ENCODE measurements at places on chromosomes 6 and 20.

DNA sequence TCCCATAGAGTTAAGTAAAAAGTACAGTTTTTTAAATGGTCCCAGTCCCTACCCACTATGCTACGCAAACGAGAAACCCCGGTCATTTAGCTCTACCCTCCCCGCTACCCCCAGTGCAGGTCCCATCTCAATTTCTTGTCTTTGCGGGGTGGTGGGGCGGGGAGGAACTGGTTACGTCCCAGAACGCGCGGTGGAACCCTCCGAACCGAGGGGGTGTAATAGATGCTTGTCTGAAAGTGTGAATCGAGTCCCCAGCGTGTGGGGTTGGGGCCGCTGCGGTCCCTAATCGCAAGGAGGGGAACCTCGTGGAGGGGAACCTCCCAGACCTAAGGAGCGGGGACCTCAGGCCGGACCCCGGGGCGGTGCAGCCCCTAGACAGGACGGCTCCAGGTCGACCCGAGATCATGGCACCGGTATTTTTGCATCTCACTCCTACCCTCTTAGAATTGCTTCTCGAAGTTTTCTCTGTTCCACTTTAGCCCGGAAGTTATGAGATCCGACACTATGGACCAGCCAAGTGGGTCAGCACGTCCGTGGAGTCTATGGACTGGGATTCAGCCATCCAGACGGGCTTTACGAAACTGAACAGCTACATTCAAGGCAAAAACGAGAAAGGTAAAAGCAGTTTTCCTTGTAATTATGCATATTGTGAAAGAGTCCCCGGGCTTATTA, 779 bp downstream of the HEBP2 start:
- DNase-seq: peak; percentile 34

DNA sequence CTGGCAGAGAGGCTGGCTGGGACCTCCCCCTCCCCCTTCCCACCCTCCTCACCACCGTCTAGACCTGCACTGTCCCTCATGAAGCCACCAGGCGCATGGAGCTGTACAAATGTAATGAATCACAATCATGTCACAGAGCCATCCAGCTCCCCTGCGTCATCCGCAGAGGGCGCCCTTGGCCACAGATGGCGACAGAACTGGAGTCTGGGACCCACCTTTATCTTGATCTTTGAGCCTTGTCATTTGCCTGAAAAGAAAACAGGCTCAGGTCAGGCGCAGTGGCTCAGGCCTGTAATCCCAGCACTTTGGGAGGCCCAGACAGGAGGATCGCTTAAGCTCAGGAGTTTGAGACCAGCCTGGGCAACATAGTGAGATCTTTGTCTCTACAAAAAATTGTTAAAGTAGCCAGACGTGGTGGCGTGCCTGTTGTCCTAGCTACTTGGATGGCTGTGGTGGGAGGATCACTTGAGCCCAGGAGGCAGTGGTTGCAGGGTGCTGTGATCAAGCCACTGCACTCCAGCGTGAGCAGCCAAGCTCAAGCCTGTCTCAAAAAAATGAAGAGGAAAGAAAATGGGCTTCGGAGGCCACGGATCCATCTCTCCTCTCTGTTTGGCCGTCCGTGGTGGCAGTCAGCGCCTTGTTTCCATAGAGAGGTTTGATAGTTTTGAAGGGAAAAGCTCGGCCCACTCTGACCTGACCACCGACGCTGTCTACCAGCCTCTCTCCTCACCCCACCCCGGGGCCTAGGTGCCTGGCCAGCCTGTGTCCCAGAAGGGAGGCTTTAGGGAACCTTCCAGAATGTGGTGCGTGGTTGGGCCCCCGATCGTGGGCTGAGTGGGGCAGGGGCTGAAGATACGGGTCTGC, 6.2 kb downstream of the COL9A3 start:
- DNase-seq: peak; percentile 22

- DNase-seq: peak; percentile 70
These were observed 119.9 kb upstream of the PRND start for GRCh38 chr20:4601630-4602296.

DNA sequence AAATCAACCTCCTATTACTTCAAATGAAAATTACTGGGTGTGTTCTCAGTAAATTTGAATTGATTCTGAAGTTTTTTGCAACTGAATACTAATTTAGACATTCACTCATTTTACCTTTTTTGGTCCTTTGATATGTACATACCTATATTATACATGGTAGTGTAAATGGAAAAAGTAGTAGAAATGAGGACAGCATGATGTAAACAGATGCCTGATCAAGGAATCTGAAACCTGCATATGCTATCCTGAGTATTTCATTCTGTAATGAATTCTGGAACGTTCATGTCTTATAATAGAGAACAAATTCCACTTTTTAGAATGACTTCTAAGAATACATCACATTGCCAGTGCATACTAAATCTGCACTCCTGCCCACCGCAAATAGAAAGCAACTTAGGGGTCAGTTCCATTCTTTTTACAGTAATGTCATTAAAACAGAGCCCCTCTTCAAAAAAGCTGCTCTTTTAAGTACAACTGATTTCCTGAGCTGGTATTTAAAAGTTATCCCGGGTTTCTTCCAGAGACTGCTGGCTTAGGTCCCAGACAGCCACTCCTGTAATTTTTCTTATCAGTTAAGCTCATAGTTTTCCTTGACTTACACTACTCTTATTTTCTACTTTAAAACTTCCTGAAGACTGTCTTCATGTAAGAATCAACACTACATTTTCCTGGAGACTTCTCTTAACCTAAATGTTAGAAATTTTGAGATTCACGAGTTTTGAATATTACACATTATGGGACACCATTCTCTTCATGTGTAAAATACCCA, 48.4 kb downstream of the MAP3K7 start:
- DNase-seq: no peak

GRCh38 chr6:87921034-87921433, 126.6 kb upstream of the SPACA1 start:
- DNase-seq: no peak

GRCh38 chr20:45044601-45045000, 56.3 kb downstream of the KCNS1 start:
- no peak for DNase-seq

DNA sequence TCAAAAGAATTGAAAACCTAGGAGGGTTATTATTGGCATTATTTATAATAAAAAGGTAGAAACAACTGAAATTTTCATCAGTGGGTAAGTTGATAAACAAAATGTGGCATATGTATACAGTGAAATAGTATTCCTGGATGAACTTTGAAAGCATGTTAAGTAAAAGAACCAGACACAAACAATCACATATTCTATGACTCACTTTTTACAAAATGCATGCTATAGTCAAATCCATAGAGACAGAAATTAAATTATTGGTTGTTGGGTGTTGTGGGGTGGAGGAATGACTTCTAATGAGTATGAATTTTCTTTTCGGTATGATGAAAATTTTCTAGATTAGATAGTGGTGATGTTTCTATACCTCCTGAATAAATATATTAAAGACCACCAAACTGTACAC, 94.6 kb downstream of the LRRC1 start:
- DNase-seq: no peak

GRCh38 chr6:157380458-157380778, 572 bp upstream of the ZDHHC14 start:
- no peak for DNase-seq

DNA sequence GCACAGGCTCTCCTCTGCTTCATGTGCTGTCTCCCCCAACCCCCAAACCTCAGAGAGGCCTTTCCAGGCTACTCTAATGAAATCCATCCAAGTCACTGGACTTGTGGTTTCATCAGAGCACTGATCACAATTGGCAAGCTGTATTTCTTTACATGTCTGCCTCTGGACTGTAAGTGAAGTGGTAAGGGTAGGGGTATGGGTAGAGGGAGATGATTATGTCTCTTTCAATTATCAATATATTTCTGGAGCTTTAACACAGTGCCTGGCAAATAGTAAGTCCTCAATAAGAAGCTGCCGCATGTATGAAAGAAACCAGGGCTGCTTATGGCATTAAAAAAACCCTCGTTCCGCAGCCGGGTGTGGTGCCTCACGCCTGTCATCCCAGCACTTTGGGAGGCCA, 5.4 kb downstream of the TRERF1 start:
- no peak for DNase-seq

DNA sequence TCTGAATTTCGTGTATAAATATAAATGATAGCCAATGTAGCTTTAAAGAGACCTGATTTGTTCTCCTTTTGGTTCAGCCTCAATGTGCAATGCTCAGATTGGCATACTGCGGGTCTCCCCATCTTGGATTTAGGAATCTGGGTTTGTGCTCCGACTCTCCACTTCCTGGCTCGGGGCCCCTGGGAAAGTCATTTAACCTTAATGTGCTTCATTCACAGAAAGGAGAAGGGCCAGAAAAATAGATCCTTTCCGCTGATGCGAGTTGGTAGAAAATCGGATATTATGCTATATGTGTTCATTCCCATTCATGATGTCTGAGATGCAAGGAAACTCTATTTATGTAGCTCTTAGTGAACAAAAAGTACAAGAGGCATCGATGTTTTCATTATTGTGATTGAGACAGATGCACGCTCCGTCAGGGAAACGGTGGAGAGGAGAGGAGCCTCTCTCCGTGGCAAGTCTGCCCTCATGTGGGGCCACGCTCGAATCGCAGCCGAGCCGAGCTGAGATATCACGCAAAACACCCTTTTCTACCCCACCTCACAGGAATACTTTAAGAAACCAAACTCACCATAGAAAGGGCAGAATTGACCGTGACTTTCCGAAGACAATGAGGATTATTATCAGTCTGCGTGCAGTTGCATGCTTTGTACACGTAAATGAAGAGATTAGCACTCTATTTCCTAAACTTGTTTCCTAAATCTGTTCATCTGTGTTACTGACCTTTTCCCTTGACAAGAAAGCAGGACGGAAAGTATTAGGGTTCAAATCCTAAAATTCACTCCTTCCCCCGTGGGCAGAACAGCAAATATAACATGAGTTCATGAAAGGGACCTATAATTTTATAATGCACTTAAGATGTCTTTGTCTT, 136.6 kb downstream of the COL9A1 start:
- peak; percentile 39 for DNase-seq

DNA sequence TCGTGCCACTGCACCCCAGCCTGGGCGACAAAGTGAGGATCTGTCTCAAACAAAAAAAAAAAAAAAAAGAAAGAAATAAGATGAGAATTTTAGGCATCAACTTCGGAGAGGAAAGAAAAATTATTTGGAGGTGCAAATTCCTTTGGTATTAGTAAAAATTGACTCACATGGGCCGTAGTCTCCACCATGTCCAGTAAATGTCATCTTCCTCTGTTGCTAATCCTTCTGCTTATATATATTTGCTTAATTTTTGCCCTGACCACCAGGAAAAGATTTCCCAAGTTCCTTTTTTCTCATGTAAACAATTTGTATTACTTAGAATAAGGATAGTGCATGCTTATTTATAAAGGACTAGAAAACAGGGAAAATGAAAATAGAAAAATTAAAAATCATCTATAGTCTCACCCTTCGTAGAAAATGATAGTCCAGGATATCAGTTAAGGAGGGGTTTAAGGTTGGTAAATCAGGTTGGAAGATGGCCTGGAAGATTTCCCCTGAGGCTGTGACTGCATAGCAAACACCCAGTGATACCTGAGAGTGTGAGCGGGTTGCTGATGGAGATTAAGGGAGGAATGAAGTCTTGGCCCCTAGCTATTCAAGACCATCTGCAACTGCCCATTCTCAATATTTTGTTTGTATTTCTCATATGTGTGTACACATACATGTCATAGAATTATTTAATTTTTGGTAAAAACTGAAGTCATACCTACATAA, 240.8 kb downstream of the ZNF217 start:
- DNase-seq: no peak

GRCh38 chr6:35784200-35784599, 3.4 kb downstream of the CLPSL1 start:
- DNase-seq: no peak

DNA sequence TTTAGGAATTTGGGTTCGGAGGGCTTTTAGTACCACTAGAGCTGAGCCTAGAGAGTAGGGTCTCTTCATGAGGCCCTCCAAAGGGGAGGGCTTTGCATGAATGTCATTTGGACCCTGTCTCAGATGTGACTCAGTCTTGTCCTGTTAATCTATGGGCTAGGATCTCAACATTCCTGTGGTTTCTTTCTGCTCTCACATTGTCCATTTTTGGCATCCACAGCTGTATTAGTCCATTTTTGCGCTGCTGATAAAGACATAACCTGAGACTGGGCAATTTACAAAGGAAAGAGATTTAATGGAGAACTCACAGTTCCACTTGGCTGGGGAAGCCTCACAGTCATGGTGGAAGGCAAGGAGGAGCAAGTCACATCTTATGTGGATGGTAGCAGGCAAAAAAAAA, 61.0 kb downstream of the CRYBG1 start:
- no peak for DNase-seq

- no peak for DNase-seq
These were observed 196.4 kb upstream of the TENT5A start for GRCh38 chr6:81948861-81949260.

- no peak for DNase-seq
These were observed 1420.2 kb downstream of the GRIK2 start for GRCh38 chr6:102813489-102814275.

Measured in midbrain (tissue), 1 donor.